ENCODE measurements at places on chromosomes 5 and 9.

DNA sequence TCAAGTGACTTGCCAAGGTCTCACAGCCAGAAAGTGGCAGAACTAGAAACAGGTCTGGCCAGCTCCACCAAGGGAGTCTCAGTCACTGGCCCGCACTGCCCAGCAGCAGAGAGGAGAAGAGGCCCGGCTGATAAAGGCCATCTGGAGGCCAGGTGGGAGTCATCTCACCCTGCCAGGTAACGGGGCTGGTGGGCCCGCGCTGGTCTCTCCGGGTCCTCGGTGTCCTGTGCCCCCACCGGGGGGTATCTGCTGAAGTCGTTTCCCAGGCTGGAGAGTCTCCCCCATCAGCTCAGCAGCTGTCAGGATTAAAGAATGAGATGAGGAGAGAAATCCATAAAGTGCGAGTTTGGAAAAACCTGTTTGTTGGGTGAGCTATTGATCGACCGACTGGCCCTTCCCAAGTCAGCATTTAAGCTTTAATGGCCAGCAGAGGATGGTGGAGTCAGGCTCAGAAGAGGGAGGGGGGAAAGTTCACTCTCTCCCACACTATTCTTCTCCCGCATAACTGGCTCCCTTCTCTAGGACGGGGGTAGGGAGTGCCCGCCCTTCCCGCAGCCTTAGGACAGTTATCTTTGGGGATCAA, 30.3 kb downstream of the LMX1B start:
- no peak for DNase-seq

DNA sequence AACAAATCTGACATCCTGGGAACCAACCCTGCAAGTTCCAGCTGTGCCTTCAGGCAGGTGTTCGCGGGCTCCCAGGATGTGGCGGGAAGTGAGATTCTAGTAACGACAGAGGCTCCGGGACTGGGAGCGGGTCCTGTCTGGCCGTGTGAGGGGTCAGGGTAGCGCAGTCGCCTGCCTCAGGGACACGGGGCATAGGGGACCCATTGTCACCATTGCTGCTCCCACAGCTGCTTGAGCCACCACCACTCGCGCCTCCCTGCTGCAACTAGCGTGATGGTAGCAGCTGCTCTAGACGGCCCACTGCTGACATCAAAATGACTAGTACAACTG, 468.5 kb downstream of the CDH9 start:
- DNase-seq: no peak

DNA sequence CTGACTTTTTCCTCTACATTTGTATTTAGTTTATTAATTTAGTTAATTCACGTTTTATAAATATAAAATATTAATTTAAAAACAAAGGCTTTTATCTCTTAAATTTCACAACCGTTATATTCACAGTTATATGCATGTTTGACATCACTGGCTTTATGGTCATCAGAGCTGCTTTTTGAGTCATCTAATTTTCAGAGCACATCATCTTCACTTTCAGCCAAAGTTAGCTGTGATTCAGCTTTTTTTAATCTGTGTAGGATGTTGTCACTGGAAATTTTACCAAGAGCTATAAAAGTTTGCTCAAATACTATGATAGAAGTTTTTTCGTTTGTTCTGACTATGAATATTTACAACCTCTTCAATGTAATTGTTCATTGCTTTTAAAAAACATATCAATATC, 12.4 kb downstream of the CDC37L1 start:
- DNase-seq: no peak

GRCh38 chr9:69785757-69786156, 25.9 kb upstream of the PTAR1 start:
- no peak for DNase-seq
